Umbilical cord (tissue), 2 donors: ENCODE measurements at places on chromosomes 6 and 20.
A peak's percentile ranks its signal among the peaks of the same experiment; 100 is the strongest.

GRCh38 chr6:56246881-56247653, at the start of gene COL21A1:
COL21A1 (minus strand) TSS chr6:56247580; CDS start chr6:56182618, 64,962 bp downstream.
- peak; percentile 87 for DNase-seq

GRCh38 chr6:158565482-158566040, 5.7 kb downstream of the TMEM181 start:
- no peak for DNase-seq

- DNase-seq: peak; percentile 38
These were observed 93.1 kb downstream of the CHD6 start for GRCh38 chr20:41524980-41525613.

DNA sequence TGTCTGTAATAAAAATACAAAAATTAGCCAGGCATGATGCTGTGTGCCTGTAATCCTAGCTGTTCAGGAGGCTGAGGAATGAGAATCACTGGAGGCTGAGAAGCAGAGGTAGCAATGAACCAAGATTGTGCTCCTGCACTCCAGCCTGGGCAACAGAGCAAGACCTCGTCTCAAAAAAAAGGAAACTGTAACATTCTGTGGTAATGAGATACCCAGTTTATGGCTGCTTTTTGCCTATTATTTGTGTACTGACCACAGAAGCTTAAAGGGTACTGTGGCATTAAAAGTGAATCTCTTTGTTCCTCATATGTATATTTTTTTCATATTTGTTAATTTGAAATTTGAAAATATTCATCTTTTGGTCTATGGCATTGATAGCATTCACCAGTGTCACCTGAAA, 185.4 kb downstream of the UST start:
- no peak for DNase-seq

- no peak for DNase-seq
These were observed 2.0 kb downstream of the TDRD6 start for GRCh38 chr6:46689657-46690056.

GRCh38 chr6:167092672-167093339, 30.1 kb upstream of the CCR6 start:
- DNase-seq: no peak

DNA sequence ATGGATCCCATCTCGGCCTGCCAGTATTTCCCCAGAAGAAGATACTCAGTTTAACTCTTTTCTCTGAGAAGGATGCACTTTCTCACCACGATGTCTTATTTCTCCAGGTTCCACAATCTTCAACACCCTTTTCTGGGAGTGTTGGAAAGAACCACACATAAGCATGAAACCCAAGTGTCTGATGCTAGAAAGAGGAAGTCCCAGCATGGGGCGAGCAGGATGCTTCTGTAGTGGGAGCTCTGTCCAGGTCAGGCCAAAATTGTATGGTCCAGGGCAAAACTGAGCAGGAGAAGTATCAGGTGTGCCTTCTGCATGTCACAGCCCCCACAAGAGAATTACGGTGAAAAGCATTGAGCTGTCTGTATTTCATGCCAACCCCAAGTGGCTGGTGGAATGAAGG, 11.0 kb downstream of the TREM1 start:
- no peak for DNase-seq

- no peak for DNase-seq
These were observed 109.8 kb downstream of the RFX6 start for GRCh38 chr6:116986819-116987218.

DNA sequence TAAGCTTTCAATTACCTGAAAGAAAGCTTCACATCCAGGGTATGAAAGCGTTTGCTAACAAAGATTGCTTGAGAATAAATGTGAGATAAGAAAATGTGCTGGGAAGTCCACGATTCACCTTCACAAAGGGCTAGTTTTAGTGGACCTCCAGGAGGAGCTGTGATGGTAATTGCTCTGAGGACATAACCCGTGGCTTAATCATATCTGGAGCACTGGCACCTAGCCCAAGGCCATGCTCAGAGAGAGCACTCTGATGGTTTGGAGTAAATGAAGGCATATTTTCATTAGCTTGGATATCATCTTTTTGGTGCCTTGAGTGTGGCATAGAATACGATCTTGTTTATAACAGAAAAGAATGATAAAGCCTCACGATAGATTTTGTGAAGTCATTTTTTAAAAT, 46.9 kb upstream of the BACH2 start:
- peak; percentile 18 for DNase-seq

- no peak for DNase-seq
These were observed 173.7 kb downstream of the ARHGAP18 start for GRCh38 chr6:129536271-129536670.

GRCh38 chr6:32244946-32245398, 21.1 kb upstream of the NOTCH4 start:
- peak; percentile 90 for DNase-seq

GRCh38 chr6:145763742-145764141, 28.4 kb upstream of the EPM2A start:
- no peak for DNase-seq

- DNase-seq: no peak
These were observed 111.8 kb downstream of the QKI start for GRCh38 chr6:163526346-163526745.

GRCh38 chr6:21791581-21791980, 198.0 kb downstream of the SOX4 start:
- peak; percentile 45 for DNase-seq

GRCh38 chr6:143684486-143684885, 6.7 kb downstream of the PHACTR2 start:
- DNase-seq: no peak

DNA sequence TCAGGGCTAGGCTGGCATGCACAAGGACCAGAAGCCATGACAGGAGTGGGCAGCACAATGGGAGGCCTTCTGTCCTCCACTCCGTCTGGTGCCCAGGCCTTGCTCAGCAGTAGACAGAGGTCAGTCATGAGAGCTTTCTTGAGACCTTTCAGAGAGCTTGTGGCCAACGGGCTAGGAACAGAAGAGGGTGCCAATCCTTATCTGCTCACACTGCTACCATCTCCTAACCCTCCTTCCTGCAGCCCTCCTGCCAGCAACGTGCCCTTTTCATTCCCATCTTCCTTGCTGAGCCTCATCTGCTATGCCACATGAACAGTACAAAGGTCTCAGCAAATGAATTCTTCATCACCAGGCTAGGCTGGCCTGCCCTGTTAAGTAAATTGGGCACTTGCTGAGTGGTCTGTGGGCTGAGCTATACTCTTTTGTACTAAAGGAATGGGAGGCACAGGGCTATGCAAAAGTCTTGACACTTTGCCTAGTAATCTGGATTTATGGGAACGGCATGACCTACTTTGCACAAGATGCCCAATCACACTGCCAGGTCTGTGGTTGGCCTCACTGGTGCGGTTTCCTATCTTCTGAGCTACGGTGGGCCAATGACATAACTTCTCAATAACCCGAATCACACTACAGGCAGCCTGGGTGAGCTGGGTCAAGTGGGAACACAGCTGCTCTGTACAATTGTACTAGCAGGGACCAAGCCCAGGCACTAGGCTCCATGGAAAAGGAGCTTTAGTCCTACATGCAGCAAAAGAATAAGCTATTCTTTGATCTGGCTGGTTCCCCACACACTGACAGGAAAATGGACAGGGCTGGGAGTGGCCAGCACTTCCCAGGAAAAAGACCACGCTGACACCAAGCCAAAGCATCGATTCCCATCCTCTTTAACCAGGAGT, 47.8 kb downstream of the ELOVL5 start:
- peak; percentile 13 for DNase-seq

DNA sequence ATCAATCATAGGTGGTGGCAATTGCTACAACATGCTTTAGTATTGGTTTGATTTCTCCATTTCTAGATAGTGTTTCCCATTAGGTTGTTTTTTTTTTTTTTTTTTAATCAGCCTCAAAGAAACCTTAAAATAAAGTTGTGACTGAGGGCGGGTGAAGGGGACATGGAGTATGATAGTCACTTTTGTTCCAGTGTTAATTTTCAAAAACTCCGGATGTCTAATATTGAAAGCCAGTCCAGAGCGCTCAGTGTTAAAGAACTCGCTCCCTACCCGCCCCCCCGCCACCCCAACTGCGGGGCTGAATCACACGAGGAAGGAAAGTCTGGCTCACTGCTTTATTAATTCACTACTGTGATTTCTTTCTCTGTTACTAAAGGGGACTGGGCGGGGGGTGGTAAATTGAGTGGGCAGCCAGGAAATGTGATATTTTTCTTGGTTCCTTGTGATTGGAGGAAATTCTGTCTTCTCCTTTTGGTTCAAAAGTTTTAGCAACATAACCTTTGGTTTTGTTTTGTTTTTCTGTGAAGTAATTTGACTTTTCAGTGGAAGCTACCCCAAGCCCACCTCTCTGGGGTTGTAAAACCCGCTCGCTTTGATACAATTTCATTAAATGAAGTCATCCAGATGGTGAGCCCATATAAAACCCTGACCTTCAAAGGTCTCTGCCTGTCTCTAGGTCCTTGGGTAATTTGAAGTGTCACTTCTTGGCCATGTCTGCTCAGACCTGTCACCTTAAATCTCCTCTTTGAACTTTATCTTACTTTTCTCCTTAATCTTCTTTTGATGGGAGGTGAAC, 38.0 kb downstream of the TNFAIP3 start:
- no peak for DNase-seq

- no peak for DNase-seq
These were observed 789.6 kb upstream of the EYS start for GRCh38 chr6:66496659-66497058.

- no peak for DNase-seq
These were observed 27.9 kb downstream of the TAF11 start for GRCh38 chr6:34859951-34860350.

DNA sequence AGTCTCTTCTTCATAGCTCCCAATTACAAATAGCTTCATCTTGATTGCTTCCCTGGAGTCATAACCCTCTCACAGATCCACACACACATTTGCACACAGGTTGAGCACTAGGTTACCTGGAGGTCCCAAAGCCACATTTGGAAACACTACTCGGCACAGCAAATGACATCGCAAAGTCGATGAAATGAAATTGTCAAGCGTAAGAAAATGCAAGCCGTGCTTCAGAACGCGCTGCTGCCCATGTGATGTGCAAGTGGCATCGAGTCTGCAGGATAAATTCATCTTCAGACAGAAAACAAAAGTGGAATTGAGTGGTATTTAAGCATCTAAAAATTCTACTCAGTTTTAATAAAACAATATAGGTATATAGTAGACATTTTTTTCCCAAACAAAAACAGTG, 298.0 kb downstream of the TFAP2C start:
- DNase-seq: no peak

DNA sequence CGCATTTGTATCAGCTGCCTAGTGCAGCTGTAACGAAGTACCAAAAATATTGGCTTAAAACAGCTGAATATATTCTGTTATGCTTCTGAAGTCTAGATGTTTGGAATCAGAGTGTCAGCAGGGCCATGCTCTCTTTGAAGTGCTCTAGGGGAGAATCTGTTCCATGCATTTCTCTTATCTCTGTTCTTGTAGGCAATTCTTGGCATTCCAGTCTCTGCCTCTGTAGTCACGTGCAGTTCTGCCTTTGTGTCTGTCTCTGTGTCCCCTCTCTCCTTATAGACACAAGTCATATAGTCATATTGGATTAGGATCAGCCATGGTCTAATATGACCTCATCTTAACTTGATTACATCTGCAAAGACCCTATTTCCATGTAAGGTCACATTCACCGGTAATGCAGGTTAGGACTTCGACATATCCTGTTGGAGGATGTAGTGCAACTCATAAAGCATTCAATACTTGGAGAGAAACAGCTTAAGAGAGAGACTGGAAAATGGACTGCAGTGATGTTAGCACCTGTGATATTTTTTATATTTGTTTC, 18.6 kb downstream of the FAM83B start:
- peak; percentile 11 for DNase-seq

GRCh38 chr6:167987396-167988153, 9.9 kb upstream of the KIF25 start:
- no peak for DNase-seq

DNA sequence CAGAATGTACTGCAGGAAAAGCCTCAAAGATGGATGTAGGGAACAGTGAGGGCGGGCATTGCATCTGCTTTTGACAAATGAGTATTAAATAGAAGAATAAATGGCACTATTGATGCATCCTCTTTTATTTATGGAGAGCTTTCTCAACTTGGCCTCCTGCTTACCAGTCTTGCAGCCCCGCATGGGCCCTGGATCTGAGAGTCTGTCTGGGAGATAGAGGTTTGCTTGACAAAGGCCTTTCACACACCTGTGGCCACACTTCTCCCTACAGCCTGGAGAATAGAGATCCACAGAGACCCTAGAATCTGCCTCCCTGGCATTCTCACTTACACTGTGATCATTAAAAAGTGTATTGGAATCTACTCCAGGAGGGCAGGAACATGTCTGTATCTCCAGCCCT, 203.8 kb upstream of the CDH4 start:
- no peak for DNase-seq

DNA sequence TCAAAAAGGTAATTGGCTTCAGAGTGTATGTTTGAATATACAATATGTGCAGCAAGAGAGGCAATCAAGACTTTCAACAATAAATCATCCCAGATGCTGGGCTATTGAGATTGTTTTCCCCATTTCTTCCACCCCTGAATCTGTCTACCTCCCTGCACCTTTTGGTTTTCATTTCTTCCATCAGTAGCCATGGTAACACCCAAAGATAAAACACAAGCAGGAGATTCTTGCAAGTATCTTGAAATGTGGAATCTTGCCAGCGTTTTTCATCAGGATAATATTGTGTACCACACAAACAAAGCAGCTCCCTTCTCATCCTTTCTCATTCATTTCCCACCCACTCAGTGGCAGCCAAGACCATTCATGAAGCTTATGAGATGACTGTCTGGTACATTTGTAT, 73.0 kb upstream of the NRSN1 start:
- DNase-seq: peak; percentile 1

GRCh38 chr6:39335780-39336545, 13.5 kb upstream of the KCNK16 start:
- DNase-seq: no peak

- peak; percentile 94 for DNase-seq
These were observed 43.7 kb downstream of the TOP1 start for GRCh38 chr20:41072190-41072863.

DNA sequence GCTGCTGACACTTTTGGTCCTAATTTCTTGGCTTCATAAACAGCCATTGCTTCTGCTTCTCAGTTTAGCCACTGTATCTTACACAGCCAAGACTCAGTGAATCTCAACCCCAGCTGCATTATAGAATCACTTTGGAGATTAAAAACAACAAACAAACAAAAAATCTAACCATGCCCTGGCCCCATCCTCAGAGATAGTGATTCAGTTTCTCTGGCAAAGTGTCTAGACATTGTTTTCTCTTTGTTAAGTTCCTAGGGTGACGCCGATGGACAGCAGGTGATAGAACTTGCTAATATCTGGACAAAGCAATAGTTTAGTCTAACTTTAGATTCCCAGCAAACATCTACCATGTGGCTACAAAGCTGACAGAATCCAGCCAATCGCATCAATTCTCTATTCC, 2.9 kb downstream of the ADGRF5 start:
- no peak for DNase-seq
